CD4-positive, alpha-beta T cell treated with Interleukin-17A for 4 hours (primary cell): ENCODE measurements at places on chromosomes 7 and 10.

DNA sequence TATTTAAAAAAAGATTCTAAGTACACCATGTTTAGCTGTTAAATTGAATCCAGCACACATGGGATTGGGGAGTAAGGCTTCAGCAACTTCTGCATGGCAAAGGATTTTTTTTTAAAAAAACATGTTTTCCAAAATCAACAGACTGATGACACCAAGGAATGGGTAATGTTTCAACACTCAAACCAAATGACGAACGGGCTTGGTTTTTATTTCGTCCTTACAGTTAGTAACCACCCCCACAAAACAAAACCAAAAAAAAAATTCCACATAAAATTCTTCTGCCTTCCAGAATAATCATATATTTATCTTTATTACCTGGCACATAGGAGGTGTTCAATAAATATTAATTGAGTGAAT, 45.7 kb downstream of the ICA1 start:
- DNase-seq, result no peak

- DNase-seq, result no peak
These were observed 34.8 kb downstream of the MDFIC start for GRCh38 chr7:114956702-114957101.

- no peak for DNase-seq
These were observed 440.2 kb downstream of the GLRX3 start for GRCh38 chr10:130576427-130576826.

GRCh38 chr10:33129141-33129995, 171.3 kb upstream of the ITGB1 start:
- no peak for DNase-seq

DNA sequence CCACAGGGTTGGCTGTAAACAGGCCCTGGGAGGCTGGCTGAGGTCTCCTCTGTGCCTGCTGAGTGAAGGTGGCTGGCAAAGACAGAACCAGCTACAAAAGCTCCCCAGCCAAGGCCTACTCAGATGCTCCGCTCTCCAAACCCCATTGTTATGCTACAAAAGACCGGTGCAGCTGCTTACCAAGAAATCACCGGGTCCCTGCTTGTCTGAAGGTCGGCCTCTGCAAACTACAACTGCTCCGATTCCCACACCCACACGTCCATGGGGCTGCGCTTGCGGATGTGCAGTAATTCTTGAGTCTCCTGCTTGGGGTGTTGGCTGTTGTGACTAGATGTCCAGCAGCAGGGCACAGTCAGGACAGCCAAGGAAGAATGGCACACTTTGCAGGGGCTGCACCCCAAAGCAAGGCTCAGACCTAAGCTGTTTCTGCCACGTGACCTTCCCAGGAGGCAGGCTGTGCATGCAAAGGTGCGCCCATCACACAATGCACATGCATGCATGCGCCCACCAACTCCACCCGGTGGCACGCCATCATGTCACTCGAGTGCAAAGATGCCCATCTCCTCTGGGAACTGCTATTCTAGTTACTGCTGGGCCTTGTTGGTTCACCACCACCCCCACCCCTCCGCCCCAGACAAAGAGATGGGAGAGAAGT, 97.8 kb downstream of the OAT start:
- DNase-seq, result no peak

- DNase-seq, result no peak
These were observed 127.5 kb downstream of the TMEM178B start for GRCh38 chr7:141201145-141201885.

DNA sequence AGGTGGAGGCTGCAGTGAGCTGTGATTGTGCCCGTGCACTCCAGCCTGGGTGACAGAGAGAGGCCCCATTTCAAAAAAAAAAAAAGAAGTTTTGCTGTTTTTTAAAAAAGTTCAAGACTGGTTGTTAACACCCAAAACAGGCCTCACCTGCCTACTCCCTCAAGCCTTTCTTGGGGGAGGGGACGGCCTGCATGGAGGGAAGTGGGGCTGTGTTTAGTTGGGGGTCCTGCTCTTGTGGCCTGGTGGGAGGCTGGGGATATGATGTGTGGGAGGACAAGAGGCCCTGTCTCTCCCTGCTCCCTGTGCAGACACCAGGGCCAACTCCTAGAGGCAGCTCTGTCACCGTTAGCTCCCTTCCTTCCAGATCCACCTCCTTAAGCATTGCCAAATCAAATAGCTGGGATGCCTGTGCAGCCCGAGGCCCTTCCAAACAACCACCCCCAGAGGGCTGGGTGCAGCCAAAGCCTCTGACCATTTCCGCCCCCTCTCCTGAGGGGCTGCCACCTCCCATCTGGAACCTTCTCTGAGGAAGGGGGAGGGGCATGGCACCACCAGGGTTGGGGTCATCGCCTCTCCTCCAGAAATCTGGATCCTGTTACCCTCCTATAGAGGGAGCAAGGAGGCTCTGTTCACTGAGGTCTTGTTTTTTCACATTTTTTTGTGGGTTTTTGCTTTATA, 32.9 kb upstream of the ANKRD2 start:
- no peak for DNase-seq

- DNase-seq, result no peak
These were observed 799.0 kb downstream of the NRG3 start for GRCh38 chr10:82674036-82674435.

- no peak for DNase-seq
These were observed 19.4 kb downstream of the CDK13 start for GRCh38 chr7:39969431-39969830.

- DNase-seq, result peak; percentile 55
These were observed 81.0 kb upstream of the PRSS58 start for GRCh38 chr7:142338633-142339501.

DNA sequence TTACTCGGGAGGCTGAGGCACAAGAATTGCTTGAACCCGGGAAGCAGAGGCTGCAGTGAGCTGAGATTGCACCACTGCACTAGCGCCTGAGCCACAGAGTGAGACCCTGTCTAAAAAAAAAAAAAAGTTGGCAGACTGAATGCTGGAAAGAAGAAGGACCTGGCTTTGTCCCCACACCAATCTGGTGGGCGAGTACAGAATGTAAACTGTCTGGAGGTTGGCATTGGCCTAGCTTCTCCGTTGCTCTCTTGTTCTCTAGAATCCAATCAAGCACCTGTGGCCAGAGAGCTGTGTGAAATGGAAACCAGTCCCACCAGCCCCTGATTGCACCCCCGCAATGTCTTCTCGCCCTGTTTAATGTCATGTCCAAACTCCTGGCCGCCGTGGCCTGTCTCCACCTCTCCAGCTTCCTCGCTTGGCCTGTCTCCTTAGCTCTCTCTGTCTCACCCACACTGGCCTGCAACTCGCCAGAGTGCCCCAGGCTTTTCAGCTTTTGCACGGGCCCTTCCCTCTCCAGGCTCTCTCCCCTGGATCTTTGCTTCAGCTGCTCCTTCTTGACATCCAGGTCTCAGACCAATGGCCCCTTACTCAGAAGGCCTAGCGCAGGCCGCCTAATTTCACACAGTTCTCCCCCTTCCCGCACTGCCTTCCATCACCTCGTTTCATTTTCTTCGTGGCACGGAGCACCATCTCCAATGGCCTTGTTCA, 670 bp upstream of the AGK start:
- DNase-seq, result peak; percentile 12

DNA sequence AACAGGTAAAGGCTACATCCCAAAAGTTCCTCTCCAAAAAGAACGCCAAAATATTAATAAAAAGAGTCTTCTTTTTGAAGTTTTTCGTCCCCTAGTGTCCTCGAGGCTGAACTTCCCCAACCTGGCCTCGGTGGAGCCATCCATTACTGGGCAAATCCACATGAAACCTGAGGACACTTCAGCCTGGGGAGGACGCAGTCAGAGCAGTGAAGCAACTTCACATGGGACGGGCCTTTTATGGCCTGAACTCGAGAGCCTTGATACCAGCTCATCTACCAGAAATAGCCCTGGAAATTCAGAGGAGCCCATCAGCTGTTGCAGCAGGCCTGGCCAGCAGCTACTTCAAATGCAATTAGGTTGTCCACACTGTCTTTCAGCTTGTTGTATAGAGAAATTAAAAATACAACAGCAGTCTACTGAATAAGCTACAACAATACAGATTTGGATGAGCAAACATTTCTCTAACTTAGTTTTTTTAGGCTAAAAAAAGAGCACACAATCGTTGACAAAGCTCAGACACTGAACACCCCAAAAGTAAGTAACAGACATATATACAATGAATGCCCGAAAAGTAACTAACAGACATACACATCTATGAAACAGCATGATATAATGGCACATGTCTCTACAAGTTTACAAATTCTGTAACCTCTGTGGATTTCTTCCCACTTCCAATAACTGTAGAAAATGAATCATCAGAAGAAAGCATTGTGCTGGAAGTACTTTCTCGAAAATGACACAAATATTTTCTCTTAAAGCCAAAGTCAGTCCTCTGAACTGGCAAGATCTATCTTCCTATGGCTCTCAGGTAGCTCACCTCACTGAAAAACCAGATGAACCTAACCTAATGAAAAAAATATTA, at the start of gene SVIL:
SVIL (minus strand) TSS at position 208 of the 862 bp plus-strand sequence. CDS start 79,913 bp downstream, outside the sequence.
- DNase-seq, result no peak

- no peak for DNase-seq
These were observed 140.9 kb downstream of the LHFPL3 start for GRCh38 chr7:104469166-104469820.
